ENCODE measurements at places on chromosomes 3 and 15.

GRCh38 chr3:20837676-20838302 lies 651.8 kb upstream of the SGO1 start:
- no peak for DNase-seq

- no peak for DNase-seq
Observed at GRCh38 chr15:83605111-83605945, 48.6 kb upstream of the ADAMTSL3 start.

DNA sequence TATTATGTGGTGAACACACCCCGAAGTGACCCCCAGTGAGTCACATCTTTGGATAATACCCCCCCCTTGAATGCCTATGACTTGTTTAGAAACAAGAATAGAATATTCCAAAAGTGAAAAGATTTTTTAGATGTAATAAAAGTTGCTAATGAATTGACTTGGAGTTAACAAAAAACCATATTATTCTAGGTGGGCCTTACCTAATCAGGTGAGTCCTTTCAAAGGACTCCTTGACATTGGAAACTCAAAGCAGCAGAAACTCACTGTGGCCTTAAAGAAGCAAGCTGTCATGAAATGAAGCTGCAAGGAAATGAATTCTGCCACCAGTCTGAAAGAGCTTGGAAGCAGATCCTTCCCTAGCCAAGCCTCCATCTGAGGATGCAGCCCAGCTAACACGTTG lies 10.9 kb upstream of the ISL2 start:
- DNase-seq = no peak

DNA sequence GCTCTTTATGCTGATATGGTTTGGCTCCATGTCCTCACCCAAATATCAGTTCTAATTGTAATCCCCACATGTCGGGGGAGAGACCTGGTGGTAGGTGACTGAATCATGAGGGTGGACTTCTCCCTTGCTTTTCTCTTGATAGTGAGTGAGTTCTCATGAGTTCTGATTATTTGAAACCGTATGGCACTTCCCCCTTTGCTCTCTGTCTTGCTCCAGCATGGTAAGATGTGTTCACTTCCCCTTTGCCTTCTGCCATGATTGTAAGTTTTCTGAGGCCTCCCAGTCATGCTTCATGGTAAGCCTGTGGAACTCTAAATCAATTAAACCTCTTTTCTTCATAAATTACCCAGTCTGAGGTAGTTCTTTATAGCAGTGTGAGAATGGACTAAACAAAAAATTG lies 107.6 kb downstream of the IMPG2 start:
- DNase-seq = no peak

All from stimulated activated CD8-positive, alpha-beta memory T cell treated with anti-CD3 and anti-CD28 coated beads, Interleukin-15, amount 100 ng/mL, for 24 hours (primary cell).